ENCODE measurements at places on chromosomes 13 and 19. TPM values are rescaled to one million over a fixed set of nuclear protein-coding genes. Genes with fewer than 3 reads are reported as not detected.

GRCh38 chr13:30016398-30016797 lies 166.0 kb upstream of the UBL3 start:
- no peak overlapping the region for H3K27ac ChIP-seq
- peaks cover 11% of the 10 kb centered on the region for H3K4me1 ChIP-seq
- no peak for DNase-seq
- H3K27me3 ChIP-seq: peaks cover 2% of the 10 kb centered on the region
- no peak overlapping the region for H3K4me3 ChIP-seq

Gene ICAM4
- 0.36 TPM for total RNA-seq

DNA sequence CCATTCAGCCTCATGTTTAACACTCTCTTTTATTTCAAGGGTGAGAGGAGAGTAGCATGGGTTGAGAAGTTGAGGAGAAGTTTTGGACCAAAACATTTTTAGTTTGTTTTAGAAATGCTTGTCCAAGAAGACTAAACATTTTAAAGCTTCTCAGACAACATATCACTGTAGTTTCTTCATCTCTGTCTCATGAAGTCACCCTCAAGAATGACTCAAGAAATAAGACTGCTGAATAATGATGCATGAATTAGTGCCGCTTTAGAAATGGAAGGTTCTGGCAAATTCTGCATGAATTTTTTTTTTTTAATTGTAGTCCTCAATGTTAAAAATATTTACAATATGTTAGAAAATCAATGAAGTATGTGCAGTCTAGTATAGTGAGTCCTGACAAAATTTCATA lies 422.7 kb upstream of the ARGLU1 start:
- no peak overlapping the region for H3K4me3 ChIP-seq
- DNase-seq: no peak
- H3K4me1 ChIP-seq: peaks cover 9% of the 10 kb centered on the region
- H3K27me3 ChIP-seq: no peaks in the 10 kb centered on the region
- H3K36me3 ChIP-seq: no peaks in the 10 kb centered on the region

GRCh38 chr13:55439450-55439849 lies 1701.3 kb upstream of the PRR20A start:
- DNase-seq: no peak
- H3K27ac ChIP-seq: no peak overlapping the region
- H3K36me3 ChIP-seq: no peaks in the 10 kb centered on the region
- H3K27me3 ChIP-seq: peaks cover 2% of the 10 kb centered on the region

GRCh38 chr19:19626516-19627472 lies 1.2 kb downstream of the LPAR2 start:
- H3K27me3 ChIP-seq: peaks cover 20% of the 10 kb centered on the region
- H3K36me3 ChIP-seq: peaks cover 14% of the 10 kb centered on the region
- no peak for DNase-seq
- H3K27ac ChIP-seq: peak overlapping the region; percentile 27
- peak overlapping the region; percentile 92 for H3K4me3 ChIP-seq
- H3K4me1 ChIP-seq: peaks cover 5% of the 10 kb centered on the region

Gene PRSS57
- not detected for total RNA-seq

Gene RGL3
- 0.69 TPM for total RNA-seq
